Hematopoietic multipotent progenitor cell treated with erythropoietin and hydrocortisone succinate and interleukin-3 and kit ligand, for 15 days (in vitro differentiated cells): ENCODE measurements at places on chromosomes 13 and 19.

DNA sequence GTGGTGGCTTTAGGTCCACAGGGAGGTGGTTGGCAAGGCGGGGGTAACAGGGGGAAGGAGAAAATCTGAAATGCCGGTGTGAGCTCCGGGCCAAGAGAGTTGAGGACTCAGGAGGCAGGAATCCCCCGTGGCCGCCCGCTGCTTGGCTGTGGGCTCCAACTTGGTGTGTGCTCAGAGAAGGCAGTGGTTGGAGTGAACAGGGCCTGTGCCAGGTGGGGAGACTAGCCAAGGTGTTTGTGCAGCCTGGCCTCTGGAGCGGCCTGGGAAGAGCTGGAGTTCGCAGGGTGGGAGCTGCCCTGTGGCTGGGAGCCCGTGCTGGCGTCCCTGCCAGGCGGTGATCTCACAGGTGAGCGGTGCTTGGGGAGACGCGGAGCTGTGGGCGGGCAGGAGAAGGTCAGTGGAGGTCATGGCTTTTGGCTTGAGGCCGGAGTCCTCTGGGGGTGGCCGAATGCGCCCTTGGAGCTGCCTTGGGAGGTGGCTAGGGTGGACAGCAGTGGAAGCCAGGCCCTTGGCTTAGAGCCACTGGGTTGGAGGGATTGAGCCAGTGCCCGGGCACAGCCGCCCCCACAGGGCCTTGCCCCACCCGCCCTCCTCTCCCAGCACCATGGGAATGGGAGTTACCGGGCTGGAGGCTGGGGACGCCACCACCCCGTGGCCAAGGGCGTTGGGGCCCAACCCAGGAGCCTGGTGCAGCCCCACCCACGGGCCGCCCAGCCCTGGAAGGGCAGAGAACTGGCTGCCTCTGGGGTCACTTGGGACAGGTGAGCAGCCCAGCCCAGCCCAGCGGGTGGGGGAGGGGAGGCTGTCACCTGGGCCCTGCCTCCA, 7.1 kb upstream of the CIRBP start:
- DNase-seq: peak; percentile 69

GRCh38 chr19:10646456-10647159, 7.5 kb upstream of the ILF3 start:
- DNase-seq: no peak

DNA sequence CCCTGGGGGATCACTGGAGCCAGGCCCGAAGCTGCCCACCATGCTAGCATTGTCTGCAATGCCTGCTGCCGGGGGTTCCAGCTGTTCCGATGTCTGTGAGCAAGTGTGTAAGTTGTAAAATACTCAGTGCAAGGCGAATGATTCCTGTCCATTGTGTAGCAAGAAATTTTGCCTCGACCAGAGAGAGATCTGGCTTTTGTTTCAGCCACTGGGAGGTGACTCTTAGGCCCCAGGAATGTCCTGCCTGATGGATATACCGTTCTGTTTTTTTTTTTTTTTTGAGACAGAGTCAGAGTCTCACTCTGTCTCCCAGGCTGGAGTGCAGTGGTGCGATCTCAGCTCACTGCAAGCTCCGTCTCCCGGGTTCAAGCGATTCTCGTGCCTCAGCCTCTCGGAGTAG, 7.3 kb upstream of the GADD45B start:
- DNase-seq: no peak

GRCh38 chr13:32205431-32206096, 109.6 kb downstream of the ZAR1L start:
- DNase-seq: no peak

GRCh38 chr13:45219938-45220375, 19.1 kb upstream of the KCTD4 start:
- DNase-seq: no peak

GRCh38 chr19:28880735-28881401, 332.1 kb downstream of the UQCRFS1 start:
- no peak for DNase-seq

DNA sequence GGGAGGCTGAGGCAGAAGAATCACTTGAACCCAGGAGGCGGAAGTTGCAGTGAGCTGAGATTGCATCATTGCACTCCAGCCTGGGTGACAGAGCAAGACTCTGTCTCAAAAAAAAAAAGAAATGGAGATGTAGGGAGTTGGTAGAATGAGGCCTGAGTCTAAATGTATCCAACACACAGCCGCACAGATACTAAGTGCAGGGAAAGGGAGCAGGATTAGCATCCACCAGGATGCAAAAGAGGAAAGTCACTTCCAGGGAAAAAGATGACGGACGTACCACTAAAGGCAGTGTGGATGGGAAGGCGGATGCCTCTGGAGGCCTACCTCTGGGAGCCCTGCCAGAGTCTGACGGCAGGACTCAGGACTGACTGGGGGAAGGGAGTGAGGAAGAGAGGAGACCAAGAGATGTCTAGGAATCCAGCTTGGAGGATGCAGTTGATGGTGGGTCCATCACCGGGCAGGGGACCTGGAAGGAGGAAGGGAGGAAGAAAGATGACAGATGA, 6.8 kb downstream of the FAM98C start:
- DNase-seq: no peak

- DNase-seq: no peak
Measured at GRCh38 chr13:77579959-77580358, 44.5 kb downstream of the SCEL start.

DNA sequence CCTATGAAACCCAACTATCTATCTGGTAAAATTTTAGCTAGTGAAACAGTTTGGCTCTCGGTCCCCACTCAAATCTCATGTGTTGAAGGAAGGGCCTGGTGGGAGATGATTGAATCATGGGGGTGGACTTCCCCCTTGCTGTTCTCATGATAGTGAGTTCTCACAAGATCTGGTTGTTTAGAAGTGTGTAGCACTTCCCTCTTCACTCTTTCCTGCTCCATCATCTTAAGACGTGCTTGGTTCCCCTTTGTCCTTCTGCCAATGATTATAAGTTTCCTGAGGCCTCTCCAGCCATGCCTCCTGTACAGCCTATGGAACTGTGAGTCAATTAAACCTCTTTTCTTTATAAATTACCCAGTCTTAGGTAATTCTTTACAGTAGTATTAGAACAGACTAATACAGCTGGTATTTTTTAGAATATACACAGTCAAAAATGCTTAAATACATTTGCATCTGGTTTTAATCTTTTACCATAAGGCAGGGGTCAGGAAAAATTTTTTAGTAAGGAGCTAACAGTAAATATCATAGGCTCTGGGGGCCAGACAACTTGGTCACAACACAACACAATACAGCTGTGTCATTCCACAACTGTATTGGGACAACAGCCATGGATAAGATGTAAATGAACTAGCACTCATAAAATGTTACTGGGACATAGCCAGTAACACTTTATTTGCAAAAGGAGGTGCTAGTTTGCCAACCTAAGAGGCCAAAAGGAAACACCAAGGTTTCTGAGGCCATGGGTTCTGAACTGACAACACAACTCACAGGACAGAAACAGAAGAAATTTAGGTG, 24.3 kb downstream of the DZIP1 start:
- no peak for DNase-seq
